ENCODE measurements at places on chromosomes 12 and 14. TPM values are rescaled to one million over a fixed set of nuclear protein-coding genes. Genes with fewer than 3 reads are reported as not detected.

SSTR1 gene
- 4.0 TPM for total RNA-seq

ENDOU gene
- total RNA-seq, result 0.91 TPM

SDS gene
- total RNA-seq, result 1.0 TPM

AHSA1 gene
- total RNA-seq, result 92.0 TPM

KLRF2 gene
- total RNA-seq, result not detected

KRT79 gene
- total RNA-seq, result not detected

PFDN5 gene
- total RNA-seq, result 439 TPM

CHGA gene
- total RNA-seq, result 0.38 TPM

PLEKHH1 gene
- total RNA-seq, result 26.2 TPM

DNA sequence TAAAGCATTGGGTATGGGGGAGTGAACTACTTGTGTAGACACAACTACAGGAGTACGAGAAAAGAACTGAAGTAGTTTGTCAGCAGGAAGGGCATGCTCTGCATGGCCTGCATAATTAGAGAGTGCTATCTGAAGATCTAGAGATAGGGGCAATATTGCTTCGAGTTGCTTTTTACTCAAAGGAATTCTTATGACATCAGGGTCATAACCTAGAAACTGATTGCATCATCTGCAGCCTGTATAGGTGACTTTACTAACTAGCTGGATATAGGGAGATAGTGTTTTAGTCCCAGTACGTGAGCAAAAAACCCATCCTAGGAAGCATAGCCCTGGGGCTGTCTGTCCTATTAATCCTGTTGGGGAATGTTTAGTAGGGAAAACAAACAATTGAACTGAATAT is 39.8 kb downstream of the TMTC3 start:
- no peaks in the 10 kb centered on the region for H3K4me1 ChIP-seq
- H3K27ac ChIP-seq, result no peak overlapping the region
- DNase-seq, result no peak
- no peak overlapping the region for H3K4me3 ChIP-seq
- no peaks in the 10 kb centered on the region for H3K27me3 ChIP-seq
- H3K36me3 ChIP-seq, result peaks cover 19% of the 10 kb centered on the region

- no peak overlapping the region for H3K27ac ChIP-seq
- DNase-seq, result no peak
- H3K36me3 ChIP-seq, result no peaks in the 10 kb centered on the region
- no peak overlapping the region for H3K4me3 ChIP-seq
- H3K27me3 ChIP-seq, result no peaks in the 10 kb centered on the region
- no peaks in the 10 kb centered on the region for H3K4me1 ChIP-seq
These were observed 235.8 kb upstream of the ALG10 start for GRCh38 chr12:33786532-33786931.

DNA sequence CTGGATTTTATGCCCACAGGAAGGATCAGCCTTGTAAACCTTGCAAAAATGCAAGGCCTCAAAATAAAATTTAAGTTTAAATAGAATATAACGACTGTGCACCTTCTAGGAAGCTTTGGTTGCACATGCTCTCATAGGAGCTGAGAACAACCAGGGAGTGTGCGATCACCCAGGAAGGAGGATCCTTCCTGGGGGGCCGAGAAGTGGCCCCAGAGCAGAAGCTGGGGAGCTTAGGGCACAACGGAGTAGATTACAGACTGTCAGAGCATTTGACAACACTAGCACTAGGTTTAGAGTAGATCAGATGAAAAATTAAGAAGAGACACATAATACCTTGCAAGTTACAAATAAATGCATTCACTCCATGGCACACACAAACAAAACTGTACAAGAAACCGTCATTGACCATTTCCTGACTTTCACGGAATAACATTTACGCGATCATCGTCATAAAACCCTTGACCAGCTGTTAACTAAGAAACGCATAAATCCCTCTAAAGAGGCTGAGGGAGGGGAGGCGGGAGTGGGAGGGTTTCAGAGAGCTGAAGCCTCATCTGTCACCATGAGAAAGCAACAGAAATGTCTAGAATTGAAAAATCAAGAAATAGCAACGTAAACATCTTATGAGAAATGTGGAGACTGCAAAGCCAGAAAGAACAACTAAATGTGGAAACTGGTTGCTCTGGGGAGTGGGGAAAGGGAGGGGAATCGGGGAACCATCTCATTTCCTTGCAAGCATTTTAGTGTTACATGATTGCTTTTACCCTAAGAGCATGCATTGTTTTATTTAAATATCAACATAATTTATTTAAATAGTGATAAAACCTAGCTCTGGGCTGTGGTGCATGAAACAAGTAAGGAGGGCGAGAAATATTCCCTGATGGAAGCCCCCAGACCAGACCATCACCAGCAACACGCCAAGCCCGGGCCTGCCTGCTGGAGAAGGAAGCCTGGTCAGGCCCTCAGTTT is 13.1 kb upstream of the CCDC85C start:
- no peaks in the 10 kb centered on the region for H3K27me3 ChIP-seq
- H3K27ac ChIP-seq, result no peak overlapping the region
- peak; percentile 86 for DNase-seq

- no peaks in the 10 kb centered on the region for H3K36me3 ChIP-seq
- no peak overlapping the region for H3K4me3 ChIP-seq
- no peak overlapping the region for H3K27ac ChIP-seq
- no peaks in the 10 kb centered on the region for H3K4me1 ChIP-seq
- H3K27me3 ChIP-seq, result no peaks in the 10 kb centered on the region
These were observed 553 bp upstream of the CATSPERB start for GRCh38 chr14:91732439-91732838.

- H3K4me1 ChIP-seq, result peaks cover 5% of the 10 kb centered on the region
- no peak for DNase-seq
- H3K27me3 ChIP-seq, result no peaks in the 10 kb centered on the region
- H3K36me3 ChIP-seq, result no peaks in the 10 kb centered on the region
- H3K27ac ChIP-seq, result no peak overlapping the region
- no peak overlapping the region for H3K4me3 ChIP-seq
These were observed 491.8 kb downstream of the PCNX1 start for GRCh38 chr14:71399057-71399487.

DNA sequence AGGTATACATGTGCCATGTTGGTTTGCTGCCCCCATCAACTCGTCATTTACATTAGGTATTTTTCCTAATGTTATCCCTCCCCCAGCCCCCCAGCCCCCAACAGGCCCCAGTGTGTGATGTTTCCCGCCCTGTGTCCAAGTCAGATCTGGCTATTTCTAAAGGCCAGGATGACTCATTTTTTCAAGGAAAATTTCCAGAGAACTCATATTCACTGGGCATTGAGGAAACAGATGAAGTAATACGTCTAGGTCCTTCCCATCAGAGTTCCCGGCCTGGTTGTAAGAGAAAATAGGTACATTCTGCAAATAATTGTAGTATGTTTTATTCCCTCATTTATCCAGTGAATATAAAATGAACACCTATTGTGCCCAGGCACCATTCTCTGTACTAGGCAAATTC is 345.2 kb downstream of the BCL11B start:
- H3K4me1 ChIP-seq, result no peaks in the 10 kb centered on the region
- no peak overlapping the region for H3K27ac ChIP-seq
- H3K27me3 ChIP-seq, result no peaks in the 10 kb centered on the region
- no peak overlapping the region for H3K4me3 ChIP-seq
- no peaks in the 10 kb centered on the region for H3K36me3 ChIP-seq

DNA sequence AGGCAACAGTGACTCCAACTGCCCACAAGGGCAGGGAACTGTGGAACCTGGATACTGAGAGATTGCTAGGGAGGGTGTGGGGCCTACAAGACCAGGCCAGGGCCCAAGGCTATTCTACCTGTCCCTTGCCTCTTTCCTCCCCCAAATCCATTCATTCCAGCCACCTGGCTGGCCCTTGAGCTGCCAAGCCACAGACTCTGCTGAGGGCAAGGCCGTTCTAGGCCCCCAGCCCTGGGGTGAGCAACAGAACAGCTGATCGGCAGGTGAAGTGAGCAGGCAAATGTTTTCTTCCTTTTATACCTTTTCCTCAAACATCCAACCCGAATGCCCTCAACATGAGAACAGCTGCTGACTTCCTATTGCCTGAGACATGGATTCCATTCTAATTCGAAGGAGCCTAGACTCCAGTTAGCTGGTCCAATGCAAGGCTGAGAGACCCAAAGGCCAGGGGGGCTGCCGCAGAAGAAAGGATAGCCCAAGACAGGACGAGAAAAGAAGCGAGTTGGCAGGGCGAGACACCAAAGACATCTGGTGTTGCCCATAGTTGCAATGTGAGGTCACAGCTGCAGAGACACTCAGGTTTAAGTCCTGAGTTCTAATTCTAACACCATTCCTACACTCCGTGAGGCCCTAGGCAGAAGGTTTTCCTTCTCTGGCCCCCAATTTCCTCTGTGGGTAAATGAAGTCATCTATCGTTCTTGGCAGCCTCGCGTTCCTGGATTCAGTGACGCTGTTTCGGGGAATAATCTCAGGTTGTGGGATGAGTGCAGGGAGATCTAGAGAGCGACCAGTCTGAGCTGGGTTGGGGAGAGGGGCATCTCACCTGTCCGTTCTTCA is 1.7 kb downstream of the C1QL4 start:
- H3K4me3 ChIP-seq, result no peak overlapping the region
- no peak overlapping the region for H3K27ac ChIP-seq
- no peaks in the 10 kb centered on the region for H3K36me3 ChIP-seq
- no peak for DNase-seq
- peaks cover 24% of the 10 kb centered on the region for H3K27me3 ChIP-seq

DNA sequence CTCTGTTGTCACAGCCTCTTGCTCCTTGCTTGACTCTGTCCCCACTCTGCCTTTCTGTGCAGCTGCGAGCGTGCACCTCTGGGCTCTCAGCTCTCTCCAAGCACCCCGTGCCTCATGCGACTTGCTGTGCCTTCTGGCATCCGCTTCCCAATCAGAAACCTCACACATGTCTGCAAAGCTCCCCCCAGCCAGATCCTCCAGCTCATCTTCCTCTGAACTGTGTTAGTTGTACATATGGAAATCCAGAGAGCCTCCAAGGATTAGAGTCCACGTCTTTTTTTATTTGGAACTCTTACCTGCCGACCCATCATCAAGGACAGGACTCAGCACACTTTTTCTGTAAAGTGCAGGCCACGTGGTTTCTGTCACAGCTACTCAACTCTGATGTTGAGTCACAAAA is 70.5 kb downstream of the ANO2 start:
- no peaks in the 10 kb centered on the region for H3K36me3 ChIP-seq
- no peaks in the 10 kb centered on the region for H3K27me3 ChIP-seq
- H3K4me3 ChIP-seq, result no peak overlapping the region
- H3K27ac ChIP-seq, result no peak overlapping the region
- DNase-seq, result no peak
- H3K4me1 ChIP-seq, result no peaks in the 10 kb centered on the region

DNA sequence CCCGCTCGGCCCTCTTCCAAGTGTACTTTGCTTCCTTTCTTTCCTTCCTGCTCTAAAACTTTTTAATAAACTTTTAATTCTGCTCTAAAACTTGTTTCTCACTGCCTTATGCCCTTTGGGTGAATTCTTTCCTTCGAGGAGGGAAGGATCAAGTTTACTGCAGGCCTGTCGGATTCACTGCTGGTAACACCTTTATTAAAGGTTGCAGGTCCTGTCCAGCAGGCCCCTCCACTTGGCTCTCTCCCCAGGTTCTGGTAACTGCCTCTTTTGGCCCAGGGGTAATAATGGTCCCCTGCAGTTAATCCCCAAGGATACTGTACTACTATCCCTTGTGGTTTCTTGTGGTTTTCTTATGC is 152.7 kb upstream of the EEA1 start:
- no peak overlapping the region for H3K4me3 ChIP-seq
- no peaks in the 10 kb centered on the region for H3K4me1 ChIP-seq
- H3K27ac ChIP-seq, result peak overlapping the region; percentile 61
- H3K27me3 ChIP-seq, result no peaks in the 10 kb centered on the region
- H3K36me3 ChIP-seq, result no peaks in the 10 kb centered on the region

GRCh38 chr14:59900556-59900955 is 19.4 kb upstream of the LRRC9 start:
- H3K4me3 ChIP-seq, result no peak overlapping the region
- no peak for DNase-seq
- no peak overlapping the region for H3K27ac ChIP-seq
- no peaks in the 10 kb centered on the region for H3K4me1 ChIP-seq

DNA sequence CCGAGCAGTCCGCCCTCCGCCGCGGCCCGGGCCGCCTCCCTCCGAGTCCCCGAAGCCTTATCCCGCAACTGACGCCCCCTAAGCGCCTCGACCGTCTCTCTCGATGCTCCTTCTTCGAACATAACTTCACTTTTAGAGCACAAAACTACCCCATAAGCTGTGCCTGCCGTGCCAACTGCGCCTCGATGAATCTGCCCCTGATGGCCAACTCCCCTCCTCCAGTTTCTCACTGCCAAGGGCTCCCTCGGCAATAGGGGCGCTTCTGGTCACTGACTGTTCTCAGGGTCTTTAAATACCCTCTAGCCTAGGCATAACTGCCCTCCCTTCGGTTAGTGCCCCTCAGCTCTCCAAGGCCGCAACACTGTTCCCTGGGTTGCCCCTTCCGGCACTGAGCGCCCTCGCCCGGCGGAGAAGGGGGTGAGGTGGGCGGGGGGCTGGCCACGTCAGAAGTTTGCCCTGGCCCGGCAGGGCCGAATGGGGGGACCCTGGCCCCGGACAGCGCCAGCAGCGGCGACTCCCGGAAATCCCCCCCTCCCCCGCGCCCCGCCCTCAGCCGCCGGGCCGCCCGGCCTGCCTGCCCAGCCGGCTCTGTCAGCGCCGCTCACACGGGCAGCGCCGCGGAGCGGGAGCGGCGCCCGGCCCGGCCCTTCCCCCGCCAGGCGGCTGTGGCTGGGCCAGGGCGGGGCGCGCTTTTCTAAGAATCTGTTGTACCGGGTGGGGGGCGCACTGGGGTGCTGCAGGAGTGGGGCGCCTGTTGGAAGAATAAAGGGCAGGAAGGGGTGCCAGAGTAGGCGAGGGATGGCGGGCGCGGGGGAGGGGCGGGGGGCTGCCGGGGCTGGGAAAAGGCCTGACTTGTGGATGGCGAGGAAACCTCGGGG is 10.6 kb downstream of the RARG start:
- H3K4me1 ChIP-seq, result peaks cover 8% of the 10 kb centered on the region
- H3K27me3 ChIP-seq, result peaks cover 4% of the 10 kb centered on the region
- DNase-seq, result peak; percentile 89
- H3K36me3 ChIP-seq, result no peaks in the 10 kb centered on the region

- no peaks in the 10 kb centered on the region for H3K27me3 ChIP-seq
- DNase-seq, result no peak
- H3K4me1 ChIP-seq, result no peaks in the 10 kb centered on the region
- H3K36me3 ChIP-seq, result no peaks in the 10 kb centered on the region
These were observed 1.8 kb upstream of the IAPP start for GRCh38 chr12:21370845-21371449.

GRCh38 chr12:112097641-112098040 is 10.9 kb downstream of the NAA25 start:
- no peak overlapping the region for H3K4me3 ChIP-seq
- DNase-seq, result no peak
- H3K27ac ChIP-seq, result no peak overlapping the region
- peaks cover 13% of the 10 kb centered on the region for H3K36me3 ChIP-seq

GRCh38 chr12:109590566-109590965 is 17.0 kb downstream of the MVK start:
- no peaks in the 10 kb centered on the region for H3K27me3 ChIP-seq
- no peak overlapping the region for H3K4me3 ChIP-seq
- no peaks in the 10 kb centered on the region for H3K4me1 ChIP-seq
- no peak for DNase-seq
- no peaks in the 10 kb centered on the region for H3K36me3 ChIP-seq

Data from kidney (tissue), 22 donors.